Stimulated activated CD8-positive, alpha-beta memory T cell treated with anti-CD3 and anti-CD28 coated beads, Interleukin-4, amount 100 ng/mL, for 4 hours (primary cell): ENCODE measurements at places on chromosomes 11 and 22.

- DNase-seq, result no peak
These were observed 2.4 kb upstream of the THRSP start for GRCh38 chr11:78061088-78061920.

GRCh38 chr22:33018232-33018864, 39.8 kb downstream of the SYN3 start:
- DNase-seq, result no peak

- DNase-seq, result no peak
These were observed 463.3 kb downstream of the SOX6 start for GRCh38 chr11:15893080-15893492.

GRCh38 chr11:100004541-100004940, 682.5 kb upstream of the ARHGAP42 start:
- DNase-seq, result no peak

DNA sequence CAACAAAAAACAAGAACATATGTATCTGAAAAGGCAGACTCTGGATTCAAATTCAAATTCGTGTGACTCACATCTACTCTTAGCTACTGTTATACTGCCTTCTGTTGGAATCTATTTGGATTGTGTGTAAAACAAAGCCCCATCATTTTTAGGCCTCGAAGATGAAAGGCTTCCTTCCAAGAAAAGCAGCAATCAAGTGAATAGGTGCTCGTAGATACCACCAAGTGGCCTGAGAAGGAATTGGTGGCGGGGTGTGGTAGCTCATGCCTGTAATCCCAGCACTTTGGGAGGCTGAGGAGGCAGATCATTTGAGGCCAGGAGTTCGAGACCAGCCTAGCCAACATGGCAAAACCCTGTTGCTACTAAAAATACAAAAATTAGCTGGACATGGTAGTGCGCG, 4.2 kb downstream of the GRAMD1B start:
- DNase-seq, result no peak

GRCh38 chr22:23204541-23205157, 24.3 kb downstream of the BCR start:
- DNase-seq, result no peak

- DNase-seq, result no peak
These were observed 44.6 kb downstream of the COPB1 start for GRCh38 chr11:14454861-14455632.

DNA sequence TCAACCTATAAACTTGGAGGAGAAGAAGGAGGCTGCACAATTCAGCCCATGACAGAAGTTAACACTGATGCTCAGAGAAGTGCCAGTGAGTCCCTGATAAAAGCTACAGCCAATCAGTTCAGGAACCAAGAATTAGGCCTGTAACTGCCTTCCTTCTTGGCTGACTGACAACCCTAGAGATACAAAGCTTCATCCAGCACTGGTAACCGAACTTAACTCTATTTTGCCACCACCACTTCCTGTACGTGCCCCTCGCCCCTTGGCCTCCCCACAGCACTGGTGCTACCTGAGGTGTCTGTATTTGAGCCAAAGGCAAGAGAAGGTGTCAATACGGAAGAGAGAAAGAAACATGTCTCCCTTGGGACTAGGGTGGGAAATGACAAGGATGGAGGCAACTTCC, 40.1 kb upstream of the POU2AF1 start:
- no peak for DNase-seq

- no peak for DNase-seq
These were observed 3.3 kb upstream of the PACS1 start for GRCh38 chr11:66066751-66067150.

DNA sequence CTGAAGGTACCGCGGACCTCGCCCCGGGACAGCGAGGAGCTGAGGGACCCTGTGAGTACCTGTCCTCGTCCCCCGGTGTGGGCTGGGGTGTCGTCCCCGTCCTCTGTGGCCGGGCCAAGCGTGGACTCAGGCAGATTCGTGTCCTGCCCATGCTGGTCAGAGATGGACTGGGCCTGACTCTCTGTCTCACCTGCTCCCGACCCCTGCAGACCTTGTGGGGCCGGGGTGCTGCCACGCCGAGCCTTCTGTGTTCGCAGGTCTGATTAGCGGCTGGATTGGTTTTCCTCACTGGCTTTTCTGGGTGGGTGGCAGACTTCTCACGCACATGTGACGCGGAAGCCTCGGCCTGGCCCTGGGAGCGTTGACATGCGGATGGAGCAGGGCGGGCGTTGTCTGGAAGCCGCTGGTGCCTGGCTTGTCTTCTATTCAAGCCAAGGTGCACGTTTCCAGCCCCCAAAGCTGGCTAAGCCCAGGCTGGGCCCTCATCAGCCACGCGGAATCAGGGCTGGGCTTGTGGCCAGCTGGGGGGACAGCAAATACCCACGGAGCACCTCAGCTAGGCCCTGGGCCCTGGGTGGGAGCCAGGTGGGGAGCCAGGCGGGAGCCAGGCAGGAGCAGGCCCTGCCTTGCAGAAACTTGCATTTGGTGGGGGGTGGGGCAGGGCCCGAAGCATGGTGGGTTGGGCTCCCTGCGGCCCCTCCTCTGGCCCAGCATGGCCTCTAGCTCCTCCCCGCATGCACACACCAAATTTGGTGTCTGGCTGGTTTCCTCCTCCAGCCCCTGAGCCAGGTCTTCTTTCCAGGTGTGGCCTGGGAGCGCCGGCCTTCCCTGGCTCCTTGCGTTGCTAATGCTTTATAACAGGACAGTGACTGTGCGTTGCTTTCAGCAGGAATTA, 7.0 kb downstream of the GRAMD4 start:
- no peak for DNase-seq

GRCh38 chr11:34254011-34254410, 103.8 kb downstream of the ABTB2 start:
- no peak for DNase-seq

- DNase-seq, result no peak
These were observed 29.9 kb downstream of the CWF19L2 start for GRCh38 chr11:107427569-107428180.

- DNase-seq, result no peak
These were observed 8.0 kb downstream of the RIBC2 start for GRCh38 chr22:45421349-45422055.
